ENCODE measurements at places on chromosomes 1 and 21.

DNA sequence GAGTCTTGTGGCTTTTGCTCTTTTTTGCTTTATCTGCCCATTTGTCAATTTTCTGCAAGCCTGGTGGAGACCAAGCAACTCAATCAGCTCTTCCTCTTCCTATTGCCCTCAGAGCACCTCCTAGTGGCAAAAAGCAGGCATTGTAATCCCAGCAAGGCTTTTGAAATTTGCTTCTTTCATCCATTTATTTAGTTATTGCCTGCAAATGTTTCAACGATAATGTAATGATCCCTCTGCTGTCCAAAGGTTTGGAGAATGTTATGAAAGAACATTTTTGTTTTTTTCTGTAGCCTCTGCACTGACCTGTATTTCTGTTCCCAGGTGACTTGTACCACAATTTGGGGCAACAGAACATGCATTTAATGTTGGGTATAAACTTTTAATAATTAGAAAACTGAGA is 127.8 kb downstream of the GABPA start:
- DNase-seq: no peak

- DNase-seq: no peak
Observed at GRCh38 chr1:29836651-29837646, 600.6 kb downstream of the PTPRU start.

GRCh38 chr1:220326578-220326977 is 54.3 kb upstream of the RAB3GAP2 start:
- no peak for DNase-seq

GRCh38 chr1:226799634-226800281 is 60.7 kb upstream of the ITPKB start:
- DNase-seq: no peak

GRCh38 chr1:99994496-99994895 is 24.7 kb downstream of the SLC35A3 start:
- DNase-seq: no peak

DNA sequence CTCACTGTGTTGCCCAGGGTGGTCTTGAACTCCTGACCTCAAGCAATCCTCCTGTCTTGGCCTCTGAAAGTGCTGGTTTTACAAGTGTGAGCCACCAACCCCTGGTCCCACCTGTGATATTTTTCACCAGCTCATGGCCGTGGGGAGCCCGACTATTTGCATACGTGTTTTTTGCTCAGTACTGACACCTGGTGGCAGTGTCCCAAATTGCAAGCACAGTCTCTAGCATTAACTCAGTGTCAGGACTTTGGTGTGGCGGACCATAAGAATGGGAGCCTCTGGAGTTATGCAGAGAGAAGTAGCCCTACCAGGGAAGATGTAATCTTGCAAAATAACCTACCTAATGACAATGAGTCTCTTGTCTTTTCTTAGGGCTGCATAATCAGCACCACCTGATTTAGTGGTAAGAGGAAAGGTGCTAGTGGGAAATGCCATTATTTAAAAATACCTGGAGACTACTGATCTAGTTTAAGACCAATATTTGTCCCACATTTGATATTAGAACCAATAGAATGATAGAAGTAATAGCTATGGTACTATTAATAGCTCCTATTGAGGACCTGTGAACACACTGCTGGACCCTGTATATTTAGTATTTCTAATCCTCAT is 305.4 kb downstream of the DISC1 start:
- DNase-seq: no peak

DNA sequence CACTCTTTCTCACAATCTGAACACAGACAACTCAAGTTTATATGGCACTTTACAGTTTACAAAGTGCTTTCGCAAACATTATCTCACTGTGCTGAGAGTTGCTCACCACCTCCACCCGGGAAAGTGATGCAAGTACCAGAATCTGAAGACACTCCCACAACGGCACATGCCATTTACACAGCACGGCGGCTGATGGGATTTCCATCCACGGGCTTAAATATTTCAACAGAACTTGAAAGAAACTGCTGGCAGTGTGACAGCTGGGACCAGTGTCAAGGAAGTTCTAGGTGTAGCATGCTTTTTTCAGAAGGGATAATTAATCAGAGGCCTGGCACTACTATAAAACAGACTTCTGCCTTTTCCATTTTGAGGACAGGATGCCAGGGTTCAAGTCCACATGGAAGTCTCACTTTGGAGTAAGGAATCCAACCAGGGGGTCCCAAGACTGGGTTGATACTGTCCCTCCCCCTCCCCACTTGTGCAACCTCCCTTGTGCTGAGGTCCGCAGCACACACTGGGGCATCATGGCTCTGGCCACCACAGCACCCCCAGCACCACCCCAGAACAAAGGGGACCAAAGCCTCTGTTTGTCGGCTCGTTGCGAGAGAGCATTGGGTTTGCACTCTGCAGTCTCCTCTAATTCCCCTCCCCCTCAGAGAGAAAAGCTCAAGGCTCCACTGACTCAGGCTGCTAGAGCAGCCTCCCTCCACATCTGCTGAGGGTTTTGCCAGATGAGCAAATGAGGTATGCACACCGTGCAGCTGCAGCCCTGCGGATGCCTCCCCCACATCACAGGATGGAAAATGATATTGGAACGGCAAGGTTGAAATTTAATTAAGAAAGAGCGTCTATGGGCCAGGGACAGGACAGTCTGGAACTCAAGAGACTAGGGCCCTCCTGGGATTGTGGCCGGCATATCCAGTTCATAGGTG is 154.9 kb downstream of the TGFBR3 start:
- peak; percentile 27 for DNase-seq

DNA sequence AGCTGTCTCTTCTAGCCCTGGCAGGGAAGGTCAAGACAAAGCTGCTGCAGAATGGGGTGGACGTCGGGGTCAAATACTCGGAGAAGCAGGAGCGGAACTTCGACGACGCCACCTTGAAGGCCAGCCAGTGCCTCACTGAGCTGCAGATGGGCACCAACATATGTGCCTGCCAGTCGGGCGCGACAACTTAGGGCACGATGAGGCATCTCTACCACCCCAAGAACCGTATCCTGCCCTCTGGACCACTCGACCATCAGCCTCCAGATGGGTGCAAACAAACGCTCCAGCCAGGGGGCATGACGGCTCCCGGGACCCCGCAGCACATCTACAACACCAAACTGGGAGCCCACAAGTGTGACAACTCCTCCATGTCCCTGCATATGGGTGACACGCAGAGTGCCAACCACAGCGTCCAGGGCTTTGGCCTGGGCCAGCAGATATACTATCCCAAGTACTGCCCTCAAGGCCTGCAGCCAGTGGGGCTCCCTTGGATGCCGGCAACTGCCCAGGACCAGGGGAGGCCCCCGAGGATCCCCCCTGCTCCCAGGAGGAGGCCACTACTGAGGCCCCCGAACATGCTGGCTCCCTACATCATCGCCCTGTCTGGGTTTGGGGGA is 42.5 kb upstream of the POGK start:
- no peak for DNase-seq

GRCh38 chr1:56472860-56473259 is 106.5 kb downstream of the PLPP3 start:
- peak; percentile 41 for DNase-seq

DNA sequence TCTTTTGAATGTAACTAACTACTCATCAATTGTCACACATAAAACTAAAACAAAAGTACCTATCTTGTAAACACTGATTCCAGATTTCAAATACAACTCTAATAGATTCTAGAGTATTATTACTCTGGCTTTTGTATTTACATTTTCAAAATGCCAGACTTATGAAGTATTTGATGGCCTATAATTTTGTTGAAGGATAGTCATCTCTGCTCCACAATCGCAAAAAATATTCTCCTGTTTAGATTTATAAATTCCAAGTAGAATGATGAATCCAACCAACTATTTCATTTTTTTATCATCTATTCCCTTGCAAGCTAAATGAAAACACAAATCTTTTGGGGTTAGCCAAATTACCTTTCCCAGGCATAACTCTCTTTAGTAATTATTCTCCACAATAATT is 75.0 kb upstream of the GUCA2A start:
- DNase-seq: no peak

GRCh38 chr1:187003353-187003752 is 174.6 kb downstream of the PLA2G4A start:
- no peak for DNase-seq

DNA sequence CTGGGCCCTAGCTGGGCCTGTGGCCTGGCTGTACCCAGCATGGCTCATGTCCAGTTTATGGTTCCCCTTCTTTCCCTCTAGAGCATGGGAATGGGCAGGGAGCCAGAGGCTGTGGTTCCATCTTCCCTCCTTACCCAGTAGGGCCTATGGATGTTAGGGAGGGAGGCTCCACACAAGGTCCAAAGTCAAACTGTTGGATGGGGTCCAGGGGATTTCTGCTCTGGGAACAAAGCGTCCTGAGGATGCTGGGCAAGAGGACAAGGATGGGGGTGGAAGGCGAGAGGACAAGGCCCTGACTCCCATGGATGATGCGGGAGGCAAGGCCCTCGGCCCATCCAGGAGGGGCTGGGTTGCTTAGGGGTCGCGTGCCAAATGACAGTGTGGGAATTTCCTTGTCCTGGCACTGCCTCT is 17.3 kb downstream of the CSF1 start:
- no peak for DNase-seq

- DNase-seq: no peak
Observed at GRCh38 chr1:199743227-199743626, 284.3 kb upstream of the NR5A2 start.

- no peak for DNase-seq
Observed at GRCh38 chr1:75124510-75124909, 9.7 kb upstream of the LHX8 start.

DNA sequence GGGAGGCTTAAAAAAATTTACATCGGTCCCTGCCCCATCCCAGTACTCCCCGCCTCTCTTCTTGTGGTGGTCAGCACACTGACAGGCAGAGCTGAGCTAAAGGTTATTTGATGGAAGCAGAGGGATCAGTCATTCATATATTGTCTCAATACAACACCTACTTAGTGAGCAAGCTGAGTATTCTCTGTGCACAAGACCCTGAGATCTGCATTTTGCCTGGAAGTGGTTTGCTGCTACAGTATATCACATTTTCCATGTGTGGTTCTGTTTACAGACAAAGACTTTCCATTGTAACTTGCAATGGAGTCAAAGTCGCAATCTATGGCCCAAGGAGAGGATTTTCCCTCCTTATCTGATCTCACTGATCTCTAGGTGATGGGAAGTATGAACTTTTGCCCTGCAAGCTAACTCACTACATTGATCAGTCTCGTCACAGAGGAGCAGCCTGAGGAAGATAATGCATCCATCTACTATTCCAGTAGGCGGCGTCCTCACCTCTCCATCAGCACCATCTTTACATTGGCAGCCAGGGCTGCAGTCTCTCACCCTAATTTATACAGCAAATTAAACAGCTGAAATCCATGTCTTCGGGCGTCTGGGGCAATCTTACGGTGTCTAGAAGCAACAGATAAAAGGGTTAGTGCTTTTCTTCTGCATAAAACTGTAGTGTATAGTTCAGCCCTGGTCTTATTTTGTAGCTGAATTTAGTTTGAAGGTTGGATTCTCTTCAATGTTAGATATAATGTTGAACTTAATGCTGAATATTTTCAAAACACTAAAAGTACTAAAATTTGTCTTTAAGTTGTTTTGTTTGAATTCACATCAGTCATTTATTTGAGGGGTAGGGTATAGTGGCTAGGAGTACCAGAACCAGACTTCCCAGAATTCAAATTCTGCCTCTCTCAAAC is 3.2 kb upstream of the TRAF5 start:
- no peak for DNase-seq

- DNase-seq: no peak
Observed at GRCh38 chr1:234776256-234776875, 166.4 kb upstream of the IRF2BP2 start.

GRCh38 chr1:3787349-3787715 is 9.0 kb downstream of the LRRC47 start:
- no peak for DNase-seq

DNA sequence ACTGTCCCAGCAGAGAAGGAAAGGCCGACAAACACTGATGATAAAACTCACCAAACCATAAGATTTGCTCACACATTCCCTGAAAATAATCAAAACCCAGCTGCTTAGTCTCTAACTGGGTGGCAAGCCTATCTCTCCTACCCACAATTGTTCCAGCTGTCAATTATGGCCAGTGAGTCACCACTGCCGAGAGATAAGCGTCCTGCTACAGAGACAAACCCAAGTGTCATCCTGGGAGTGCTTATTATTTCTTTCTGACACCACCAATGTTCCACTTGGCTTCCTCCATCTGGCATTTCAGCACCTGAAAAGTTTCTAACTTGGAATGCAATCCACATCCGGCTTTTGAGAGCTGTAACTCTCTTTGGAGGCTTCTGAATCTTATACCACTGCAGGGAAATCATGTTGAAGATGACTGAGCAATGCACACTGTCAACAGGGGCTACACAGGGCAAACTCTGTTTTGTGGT is 51.5 kb upstream of the VAV3 start:
- DNase-seq: no peak

DNA sequence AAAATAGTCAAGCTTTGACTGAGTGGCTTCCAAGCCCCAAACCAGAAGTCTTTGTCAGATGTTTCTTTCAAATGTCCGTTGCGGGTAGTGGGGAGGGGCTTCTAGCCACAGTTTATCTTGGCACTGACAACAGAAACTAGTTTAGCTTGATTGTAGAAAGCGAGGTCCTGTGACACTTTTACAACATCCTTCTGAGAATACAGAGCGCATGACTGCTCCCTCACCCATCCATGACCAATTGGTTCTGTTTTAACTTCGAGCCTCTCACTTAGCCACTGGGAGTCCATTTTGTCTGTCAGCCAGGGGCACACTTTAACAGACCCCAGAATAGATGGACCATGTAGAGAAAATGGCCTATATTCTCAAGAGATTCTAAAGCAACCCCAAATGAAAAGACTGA is 199.2 kb upstream of the ST6GALNAC5 start:
- DNase-seq: peak; percentile 0

GRCh38 chr1:163296504-163297263 is 25.1 kb upstream of the NUF2 start:
- no peak for DNase-seq

DNA sequence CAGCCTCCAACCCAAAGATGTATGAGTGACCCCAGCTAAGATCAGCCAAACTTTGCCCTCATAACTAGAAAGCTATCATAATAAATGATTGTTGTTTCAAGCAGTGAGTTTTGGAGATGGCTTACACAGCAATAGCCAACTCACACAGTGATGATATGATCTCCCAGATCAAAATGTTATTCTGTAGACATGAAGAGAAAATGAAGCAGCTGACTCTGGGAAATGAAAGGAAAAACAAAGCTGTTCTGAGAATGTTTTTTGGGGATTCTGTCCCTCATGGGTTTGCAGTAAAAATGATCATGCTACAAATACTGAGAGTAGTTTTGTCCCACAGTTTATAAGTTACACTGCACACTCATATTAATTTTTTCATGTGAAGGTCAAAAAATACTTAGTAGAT is 617.8 kb downstream of the MRPL39 start:
- DNase-seq: no peak

- DNase-seq: no peak
Observed at GRCh38 chr1:190140644-190141043, 337.0 kb downstream of the BRINP3 start.

Data from GM12892 (cell line).